CD8-positive, alpha-beta T cell (primary cell): ENCODE measurements at places on chromosomes 6 and 20.

DNA sequence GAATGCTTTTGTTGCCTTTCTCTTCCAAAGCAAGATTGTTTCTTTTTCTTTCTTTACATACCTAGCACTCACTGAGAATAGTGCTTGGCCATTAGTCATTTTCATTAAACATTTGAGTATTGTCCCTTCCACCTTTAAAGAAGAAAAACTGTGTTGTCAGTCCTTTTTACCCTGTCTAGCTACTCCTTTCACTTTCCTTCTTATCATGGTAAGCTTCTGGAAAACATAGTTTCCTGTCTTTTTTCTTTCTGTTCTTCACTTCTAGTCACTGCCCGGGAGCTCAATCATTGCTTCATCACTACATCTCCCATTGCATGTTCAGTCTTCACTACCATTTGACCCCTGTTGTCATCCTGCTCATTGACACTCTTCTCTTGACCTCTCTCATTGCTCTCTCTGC is 12.1 kb downstream of the VAPB start:
- no peak for DNase-seq

DNA sequence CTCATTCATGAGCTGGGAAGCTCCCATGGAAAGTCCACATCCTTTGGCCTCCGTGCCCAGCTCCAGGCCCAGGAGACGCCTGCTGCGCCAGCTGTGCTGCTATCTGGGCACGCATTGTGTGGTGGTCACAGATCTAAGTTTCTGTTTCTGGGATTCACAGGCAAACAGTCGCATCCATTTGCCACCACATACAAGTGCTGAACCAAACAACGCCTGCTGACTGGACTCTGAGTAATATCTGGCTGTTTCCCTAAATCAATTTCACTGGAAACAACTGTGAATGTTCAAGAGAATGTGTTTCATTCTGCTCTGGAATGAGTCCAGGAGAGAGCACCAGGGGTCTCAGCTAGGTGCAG is 45.5 kb downstream of the IRF4 start:
- no peak for DNase-seq

DNA sequence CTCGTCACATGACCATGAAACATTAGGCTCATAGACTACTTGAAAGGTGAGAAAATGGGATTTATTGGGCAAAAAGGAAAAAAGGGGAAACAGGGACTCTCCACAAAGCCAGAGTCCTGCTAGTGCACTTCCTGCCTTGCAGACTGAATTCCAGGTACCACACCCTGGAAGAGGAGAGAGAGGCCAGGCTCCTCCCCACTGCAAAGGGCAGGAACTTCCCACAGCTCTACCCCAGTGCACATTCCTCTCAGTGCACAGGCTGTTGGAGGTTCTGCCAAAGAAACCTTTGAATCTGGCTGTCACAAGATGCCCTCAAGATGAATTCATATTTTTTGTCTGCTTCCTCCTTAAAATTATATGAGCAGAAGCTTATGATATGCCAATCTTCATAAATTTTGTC is 920.4 kb upstream of the GJE1 start:
- DNase-seq: no peak

- DNase-seq: no peak
These were observed 49.5 kb downstream of the CEBPB start for GRCh38 chr20:50240092-50240491.

DNA sequence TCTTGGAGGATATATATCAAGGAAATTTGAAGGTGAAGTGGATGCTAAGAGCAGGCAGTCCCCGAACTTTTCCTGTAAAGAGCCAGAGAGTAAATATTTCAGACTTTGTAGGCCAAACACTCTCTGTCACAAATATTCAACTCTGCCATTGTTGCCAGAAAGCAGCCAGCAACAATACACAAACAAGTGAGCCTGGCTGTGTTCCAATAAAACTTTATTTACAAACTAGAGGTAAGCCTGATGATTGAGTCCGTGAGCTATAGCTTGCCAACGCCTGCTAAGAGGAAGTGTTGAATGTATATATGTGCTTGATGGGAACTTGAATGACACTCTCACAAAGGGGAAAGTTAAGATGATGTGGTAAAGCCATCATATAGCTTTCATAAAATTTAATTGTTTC is 166.0 kb upstream of the PLN start:
- DNase-seq: no peak

DNA sequence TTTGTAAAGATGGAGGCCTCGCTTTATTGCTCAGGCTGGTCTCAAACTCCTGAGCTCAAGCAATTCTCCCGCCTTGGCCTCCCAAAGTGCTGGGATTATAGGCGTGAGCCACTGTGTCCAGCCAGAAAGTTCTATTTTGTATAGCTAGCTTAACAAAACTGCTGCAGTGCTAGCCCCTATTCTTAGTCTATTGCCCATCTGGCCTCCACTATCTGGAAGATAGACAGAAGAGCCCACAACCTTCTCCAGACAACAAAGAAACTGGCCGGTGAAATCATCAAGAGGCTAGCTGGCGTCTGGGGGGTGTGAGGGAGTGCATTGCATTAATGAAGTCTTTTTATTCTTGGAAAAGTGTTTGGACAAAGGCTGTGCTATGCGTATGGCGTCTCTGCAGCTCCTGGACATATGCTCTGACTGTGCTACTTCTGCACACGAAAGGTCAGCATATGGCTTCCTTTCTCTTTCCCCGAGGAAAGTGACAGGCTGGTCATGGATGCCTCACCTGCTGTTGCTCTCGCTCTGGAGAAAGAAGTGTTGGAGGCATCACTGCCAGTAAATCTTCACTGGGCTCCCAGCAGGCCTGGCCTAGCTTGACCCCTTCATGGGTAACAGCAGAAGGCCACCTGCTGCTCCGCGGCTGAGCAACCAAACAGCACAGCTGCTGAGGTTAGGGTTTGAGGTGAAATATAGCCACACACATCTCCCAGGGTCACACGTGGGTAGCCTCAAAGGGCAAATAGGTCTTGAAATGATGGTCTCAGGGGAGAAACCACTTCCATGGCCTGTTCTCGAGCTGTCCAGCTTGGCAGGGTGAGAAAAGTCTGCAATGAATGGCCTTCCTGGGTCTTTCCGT is 95.1 kb upstream of the IYD start:
- DNase-seq: no peak

DNA sequence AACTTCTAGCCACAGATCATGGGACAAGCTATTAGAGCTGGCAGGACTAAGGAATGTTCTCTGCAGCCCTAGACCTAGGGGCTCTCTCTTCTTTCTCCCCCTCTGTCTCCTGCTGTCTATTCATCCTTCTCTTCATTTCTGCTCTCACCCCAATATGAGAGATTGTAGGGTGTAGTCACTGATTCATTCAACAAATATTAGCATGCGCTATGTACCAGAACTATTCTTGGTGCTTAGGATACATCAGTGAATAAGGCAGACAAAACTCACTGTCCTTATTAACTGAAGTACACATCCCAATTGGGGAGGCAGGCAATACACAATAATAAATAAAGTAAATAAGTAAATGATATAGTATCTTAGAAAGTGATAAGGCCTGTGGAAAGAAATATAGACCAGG is 14.7 kb upstream of the SIRPB2 start:
- no peak for DNase-seq
